ENCODE measurements at places on chromosomes 1 and 21. TPM values are rescaled to one million over a fixed set of nuclear protein-coding genes. Genes with fewer than 3 reads are reported as not detected.

Gene MINDY1
- total RNA-seq = 17.1 TPM

Gene RNF207
- total RNA-seq = 42.7 TPM

Gene NIPAL3
- 31.8 TPM for total RNA-seq

Gene KRTAP19-3
- not detected for total RNA-seq

Gene FBLIM1
- total RNA-seq = 108 TPM

Gene CDK18
- total RNA-seq = 0.72 TPM

Gene LCE2B
- total RNA-seq = not detected

Gene COG2
- total RNA-seq = 25.3 TPM

Gene NBPF6
- 0.36 TPM for total RNA-seq

Gene MYBPH
- 0.29 TPM for total RNA-seq

Gene ADGRB2
- total RNA-seq = 7.4 TPM

Gene SLC30A1
- 49.9 TPM for total RNA-seq

Gene PROX1
- under 0.01 TPM for total RNA-seq

Gene CADM3
- total RNA-seq = not detected

Data from osteoblast (primary cell).